NCI-H2029 (cell line): ENCODE measurements at places on chromosomes 3 and 15.
A peak's percentile ranks its signal among the peaks of the same experiment; 100 is the strongest.

- DNase-seq, result peak; percentile 4
These were observed 8.2 kb upstream of the GRIP2 start for GRCh38 chr3:14548321-14548729.

DNA sequence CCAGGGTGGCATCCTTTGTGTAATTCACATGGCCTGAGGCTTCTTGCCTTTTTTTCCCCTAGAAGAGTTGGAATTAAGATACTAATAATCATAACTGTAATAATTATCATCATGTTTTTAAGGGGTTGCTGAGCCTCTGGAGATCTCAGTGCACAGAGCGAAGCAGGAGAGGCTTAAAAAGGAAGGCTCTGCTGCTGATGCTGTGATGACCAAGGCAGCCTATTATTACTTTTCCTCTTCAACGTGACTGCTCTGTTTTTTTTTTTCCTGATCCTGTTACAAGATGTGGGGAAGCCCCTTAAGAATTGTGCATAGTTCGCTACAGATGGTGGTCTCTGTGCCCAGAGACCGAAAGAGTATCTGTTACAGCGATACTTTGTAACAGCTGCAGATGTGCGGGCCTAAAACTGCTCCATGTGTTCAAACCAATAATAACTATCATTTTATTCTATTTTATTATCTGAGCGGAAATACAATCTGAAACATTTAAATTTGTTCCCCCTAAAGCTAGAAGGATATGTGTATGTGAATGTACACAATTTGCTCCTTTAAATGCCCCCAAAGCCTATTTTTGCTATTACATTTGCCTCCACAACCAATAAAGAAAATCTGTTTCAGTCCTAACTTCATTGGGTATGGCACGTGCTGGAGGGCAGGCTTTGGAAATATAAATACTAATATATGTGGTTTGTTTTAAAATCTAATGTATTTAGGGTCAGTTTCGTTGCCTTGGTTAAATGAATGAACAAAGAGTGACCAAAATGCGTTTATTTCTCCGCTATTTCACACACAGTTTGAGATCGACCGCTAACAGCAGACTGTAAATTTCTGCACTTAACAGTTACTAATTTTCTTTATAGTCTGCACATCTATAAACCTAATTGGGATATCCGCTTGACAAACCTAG, 4.6 kb downstream of the SHOX2 start:
- DNase-seq, result no peak

- DNase-seq, result no peak
These were observed 3.8 kb downstream of the NLGN1 start for GRCh38 chr3:173401369-173401768.

DNA sequence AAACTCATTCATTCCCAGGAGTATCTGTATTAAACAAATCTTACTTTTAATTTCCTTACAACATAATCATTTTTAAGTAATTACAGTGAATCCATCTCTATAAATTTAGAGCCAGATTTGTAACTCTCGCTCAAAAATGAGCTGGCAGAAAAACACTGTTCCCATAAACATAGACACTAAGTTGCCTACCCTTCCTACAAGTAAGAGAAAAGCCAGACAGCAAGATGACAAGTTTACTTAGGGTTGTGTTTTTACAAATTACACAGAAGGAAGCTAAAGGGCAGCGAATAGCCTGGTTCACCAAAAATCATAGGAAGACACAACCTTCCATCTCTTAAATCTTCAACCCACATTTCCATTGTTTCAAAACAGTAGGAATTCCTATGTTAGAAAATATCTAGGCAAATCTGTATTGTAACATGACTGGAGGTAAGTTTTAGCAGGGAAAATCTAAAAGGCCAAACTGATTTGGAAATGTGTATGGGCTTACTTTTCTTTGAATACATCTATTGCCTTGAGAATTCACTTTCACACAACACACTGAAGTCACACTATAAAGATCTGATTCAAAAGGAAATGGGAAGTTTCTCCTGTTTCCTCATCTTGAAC, 21.7 kb downstream of the HERC1 start:
- no peak for DNase-seq

- no peak for DNase-seq
These were observed 151.5 kb downstream of the GOLGA6L4 start for GRCh38 chr15:84387086-84387485.

DNA sequence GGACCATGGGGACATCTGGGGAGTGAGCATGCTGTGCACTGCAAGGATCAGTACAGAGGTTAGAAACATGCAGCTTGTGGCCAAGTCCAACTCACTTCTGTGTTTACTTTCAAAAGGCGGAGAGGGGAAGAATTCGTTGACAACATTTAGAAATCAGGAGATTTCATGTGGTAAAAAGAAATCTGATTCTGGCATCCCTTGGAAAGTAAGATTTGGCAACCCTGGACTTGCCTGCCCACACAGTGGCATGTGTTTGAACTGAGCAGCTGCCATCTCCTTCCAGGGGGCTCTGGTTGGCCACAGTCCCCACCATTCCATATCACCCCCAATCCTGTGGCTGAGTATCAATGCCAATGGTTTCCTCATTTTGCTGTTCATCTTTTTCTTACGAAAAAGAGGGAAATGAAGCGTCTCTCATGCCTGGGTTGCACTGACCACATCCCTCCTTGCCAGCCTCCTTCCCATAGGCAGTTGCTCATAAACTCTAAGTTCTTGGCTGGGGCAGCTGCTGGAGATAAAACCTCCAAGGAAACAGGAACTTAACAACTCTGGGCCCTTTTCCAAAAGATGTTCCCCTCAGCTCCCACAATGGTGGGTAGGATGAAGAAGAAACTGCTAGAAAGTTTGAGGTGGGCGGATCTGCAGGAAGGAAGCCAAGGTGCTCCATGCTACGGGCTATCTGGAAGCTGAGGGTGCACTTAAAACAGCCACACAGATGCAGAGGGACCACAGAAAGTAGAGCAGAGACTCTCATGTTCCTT, 29.2 kb downstream of the SLC6A11 start:
- no peak for DNase-seq
